ENCODE measurements at places on chromosomes 6 and 20. TPM values are rescaled to one million over a fixed set of nuclear protein-coding genes. Genes with fewer than 3 reads are reported as not detected.

Gene EFCAB8
- not detected for total RNA-seq

Gene PLCB1
- 4.1 TPM for total RNA-seq

Gene ASIP
- not detected for total RNA-seq

Gene ESF1
- total RNA-seq, result 10.7 TPM

Gene PPIL6
- total RNA-seq, result 2.8 TPM

Gene MYLK2
- 0.10 TPM for total RNA-seq

Gene GNAS-AS1
- not detected for total RNA-seq

Gene C20orf141
- total RNA-seq, result not detected

Gene ZNF311
- 0.69 TPM for total RNA-seq

Gene KCNK15
- total RNA-seq, result 3.5 TPM

Gene SLC32A1
- not detected for total RNA-seq

Gene PTCHD4
- not detected for total RNA-seq

Gene EEF1A2
- 26.8 TPM for total RNA-seq

Gene ATF6B
- total RNA-seq, result 102 TPM

Gene SAMD5
- 2.9 TPM for total RNA-seq

Gene LTB
- not detected for total RNA-seq

Gene B3GAT2
- not detected for total RNA-seq

Gene POM121L2
- total RNA-seq, result not detected

Gene RAB32
- total RNA-seq, result 17.7 TPM

Gene CCDC170
- not detected for total RNA-seq

Gene NKAPL
- total RNA-seq, result not detected

Gene BCAS1
- total RNA-seq, result 1.8 TPM

Gene PI16
- 3.2 TPM for total RNA-seq

Gene DCDC2
- not detected for total RNA-seq

Gene DCBLD1
- total RNA-seq, result 2.4 TPM

Gene TRIM31
- not detected for total RNA-seq

Gene C6orf58
- not detected for total RNA-seq

Gene SIRPD
- not detected for total RNA-seq

Gene RAET1L
- 2.8 TPM for total RNA-seq

Gene SLC35F1
- total RNA-seq, result 0.91 TPM

Gene PRKN
- total RNA-seq, result 6.3 TPM

Gene ZBTB12
- 1.6 TPM for total RNA-seq

Gene SLC26A8
- not detected for total RNA-seq

Gene TRIM15
- total RNA-seq, result 1.1 TPM

Gene NTSR1
- 0.13 TPM for total RNA-seq

Gene BCAS4
- total RNA-seq, result 5.1 TPM

Gene SOX18
- total RNA-seq, result 5.8 TPM

Gene ASF1A
- 12.7 TPM for total RNA-seq
